Hepatocyte (in vitro differentiated cells): ENCODE measurements at places on chromosomes 6 and 20. TPM values are rescaled to one million over a fixed set of nuclear protein-coding genes. Genes with fewer than 3 reads are reported as not detected.

DNA sequence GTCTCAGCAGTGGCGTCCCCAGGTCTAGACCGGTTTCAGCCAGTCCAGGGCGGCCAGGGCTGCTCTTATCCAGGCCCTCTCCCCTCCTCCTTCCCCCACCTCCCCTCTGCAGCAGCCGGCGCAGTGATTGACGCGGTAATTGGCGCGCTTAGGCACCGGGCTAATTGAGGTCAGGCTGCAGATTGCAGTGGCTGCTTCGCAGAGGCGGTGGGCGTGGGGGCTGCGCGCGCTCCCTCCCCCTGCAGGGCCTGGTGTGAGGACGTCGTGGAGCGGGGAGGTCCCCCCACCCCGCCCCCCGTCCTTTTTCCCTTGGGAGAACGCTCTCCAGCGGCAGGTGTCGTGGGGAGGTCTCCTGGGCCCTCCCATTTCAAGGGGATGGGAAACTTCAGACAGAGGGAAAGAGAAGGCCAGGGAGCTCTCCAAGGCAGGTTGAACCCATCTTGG lies 70.4 kb upstream of the BLCAP start:
- H3K4me3 ChIP-seq, result no peak overlapping the region
- no peaks in the 10 kb centered on the region for H3K36me3 ChIP-seq
- H3K4me1 ChIP-seq, result peaks cover 8% of the 10 kb centered on the region

TNFRSF21 gene
- 43.3 and 52.1 TPM in 2 replicates for total RNA-seq

GRCh38 chr20:24241466-24241865 lies 228.0 kb upstream of the SYNDIG1 start:
- H3K36me3 ChIP-seq, result no peaks in the 10 kb centered on the region
- no peaks in the 10 kb centered on the region for H3K27me3 ChIP-seq
- no peaks in the 10 kb centered on the region for H3K4me1 ChIP-seq
- H3K4me3 ChIP-seq, result no peak overlapping the region
- no peak overlapping the region for H3K27ac ChIP-seq

SMLR1 gene
- 23.7 and 28.9 TPM in 2 replicates for total RNA-seq

DNA sequence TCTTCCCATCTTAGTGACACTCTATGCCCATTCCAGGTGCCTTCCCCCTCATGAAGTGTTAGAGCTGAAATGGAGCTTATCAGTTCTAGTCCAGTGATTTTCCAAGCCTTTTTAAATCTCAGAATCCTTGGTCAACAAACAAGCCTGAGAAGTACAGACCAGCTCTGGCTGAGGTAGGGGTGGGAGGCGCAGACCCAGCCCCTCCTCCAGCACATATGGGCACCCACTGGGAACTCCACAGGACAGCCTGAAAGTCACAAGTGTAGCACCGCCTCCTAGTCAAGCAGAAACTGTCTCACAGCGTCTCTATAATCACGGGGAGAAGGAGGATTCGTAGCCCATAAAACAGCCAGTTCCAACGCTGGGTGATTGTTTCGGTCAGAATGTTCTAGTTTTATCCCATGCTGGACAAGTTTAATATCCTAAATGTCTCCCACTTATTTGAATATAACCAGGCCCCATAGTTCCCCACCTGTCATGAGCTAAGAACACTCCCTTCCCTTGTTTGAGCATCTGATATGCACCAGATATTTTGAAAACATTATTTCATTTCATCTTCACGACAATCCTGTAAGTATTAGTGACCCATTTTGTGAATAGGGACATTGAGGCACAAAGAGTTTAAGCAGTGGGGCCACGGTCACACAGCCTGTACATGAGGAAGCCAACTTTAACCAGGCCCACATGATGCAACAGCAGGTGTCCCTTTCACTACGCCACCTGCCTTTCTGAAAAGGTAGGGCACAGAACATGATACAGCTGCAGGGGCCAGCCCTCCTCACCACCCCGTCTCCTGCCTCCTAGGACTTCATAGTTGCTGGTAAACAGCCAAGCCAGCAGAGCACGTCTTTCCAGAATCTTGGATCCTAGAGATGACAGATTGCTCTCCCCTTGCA lies 40.1 kb downstream of the TRAF3IP2 start:
- H3K27ac ChIP-seq, result peak overlapping the region; percentile 90
- H3K4me3 ChIP-seq, result no peak overlapping the region
- DNase-seq, result peak; percentile 32

CYP21A2 gene
- 0.12 and 1.4 TPM in 2 replicates for total RNA-seq

DNA sequence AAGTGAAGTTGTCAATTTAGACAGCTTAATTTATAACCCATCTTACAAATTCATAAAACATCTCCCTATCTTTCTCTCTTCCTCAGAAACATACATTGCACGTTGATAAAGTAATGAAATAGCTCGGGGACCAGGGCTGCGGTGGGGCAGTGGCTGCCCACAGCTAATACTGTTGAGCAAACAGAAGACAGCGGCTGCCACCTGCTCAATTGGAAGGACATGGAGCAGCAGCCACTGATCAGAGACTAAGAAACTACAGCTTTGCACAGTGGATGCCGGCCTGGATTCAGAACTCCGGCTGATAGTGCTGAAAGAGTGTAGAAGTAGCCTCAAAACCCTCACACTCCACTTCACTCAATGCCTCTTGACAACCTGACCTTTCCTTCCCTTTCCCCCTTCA lies 157.9 kb upstream of the PDE10A start:
- H3K4me3 ChIP-seq, result no peak overlapping the region
- no peak overlapping the region for H3K27ac ChIP-seq
- no peak for DNase-seq
- peaks cover 39% of the 10 kb centered on the region for H3K27me3 ChIP-seq
- no peaks in the 10 kb centered on the region for H3K36me3 ChIP-seq

- H3K27me3 ChIP-seq, result no peaks in the 10 kb centered on the region
- no peak for DNase-seq
- H3K4me1 ChIP-seq, result peaks cover 25% of the 10 kb centered on the region
- no peak overlapping the region for H3K4me3 ChIP-seq
- H3K27ac ChIP-seq, result no peak overlapping the region
These were observed 162.8 kb upstream of the AFDN start for GRCh38 chr6:167663784-167664443.

CYP24A1 gene
- 1.5 and 1.9 TPM in 2 replicates for total RNA-seq

COL9A3 gene
- 22.6 and 23.9 TPM in 2 replicates for total RNA-seq

TMEM244 gene
- not detected in 2 replicates for total RNA-seq
